ENCODE measurements at places on chromosomes 12 and 14.

DNA sequence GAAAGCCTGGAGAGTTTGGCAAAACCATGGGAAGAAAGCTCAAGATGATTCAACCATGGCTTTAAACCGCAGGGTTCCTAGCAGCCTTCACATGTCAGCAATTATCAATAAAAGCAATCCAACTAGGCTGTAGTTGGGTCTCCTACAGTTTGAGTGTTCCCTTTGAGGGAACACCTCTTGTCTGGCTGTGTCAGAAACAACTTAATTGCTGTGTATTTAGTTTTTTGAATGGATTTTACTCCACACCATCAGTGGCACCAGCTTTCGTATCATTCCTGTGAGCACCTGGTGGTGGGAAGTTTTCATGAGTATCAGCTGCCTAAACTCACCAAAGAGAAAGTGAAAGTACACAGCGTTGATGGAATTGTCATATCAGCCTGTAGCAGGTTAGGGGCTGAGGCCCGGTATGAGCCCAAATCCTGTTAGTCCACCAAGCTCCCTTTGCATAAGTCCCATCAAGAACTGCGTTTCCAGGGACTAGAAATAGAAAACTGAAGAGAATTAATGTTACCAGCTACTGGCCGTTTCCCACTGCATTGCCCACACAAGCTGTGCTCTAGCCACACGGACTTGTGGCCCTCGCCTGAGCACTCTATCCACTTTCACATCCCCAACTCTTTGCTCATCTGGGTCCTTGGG is 10.9 kb upstream of the IL26 start:
- no peak for DNase-seq

GRCh38 chr14:74605531-74606223 is 6.4 kb downstream of the LTBP2 start:
- no peak for DNase-seq

DNA sequence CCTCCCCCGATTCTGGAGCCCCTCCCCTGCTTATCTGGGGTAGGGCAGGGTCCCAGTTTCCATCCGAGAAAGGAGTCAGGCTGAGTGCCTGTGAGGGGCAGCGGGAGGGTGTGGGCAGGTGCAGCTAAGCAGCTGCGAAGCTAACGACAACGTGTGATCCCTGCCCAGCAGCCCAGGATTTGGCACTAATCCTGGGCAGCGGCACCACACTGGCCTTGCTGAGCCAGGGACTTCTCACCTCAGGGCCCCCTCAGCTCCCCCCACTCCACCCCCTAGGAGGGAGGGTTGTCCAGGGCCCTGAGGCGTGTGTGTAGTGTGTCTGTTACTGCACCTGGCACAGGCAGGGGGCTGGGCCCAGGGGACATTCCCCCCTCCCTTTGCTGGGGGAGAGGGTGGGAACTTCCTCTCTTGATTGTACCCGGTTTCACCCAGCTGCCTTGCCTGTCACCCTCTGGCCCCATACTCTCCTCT is 1.8 kb downstream of the SMIM41 start:
- no peak for DNase-seq

GRCh38 chr12:10614056-10614370 is 604 bp upstream of the MAGOHB start:
- no peak for DNase-seq

DNA sequence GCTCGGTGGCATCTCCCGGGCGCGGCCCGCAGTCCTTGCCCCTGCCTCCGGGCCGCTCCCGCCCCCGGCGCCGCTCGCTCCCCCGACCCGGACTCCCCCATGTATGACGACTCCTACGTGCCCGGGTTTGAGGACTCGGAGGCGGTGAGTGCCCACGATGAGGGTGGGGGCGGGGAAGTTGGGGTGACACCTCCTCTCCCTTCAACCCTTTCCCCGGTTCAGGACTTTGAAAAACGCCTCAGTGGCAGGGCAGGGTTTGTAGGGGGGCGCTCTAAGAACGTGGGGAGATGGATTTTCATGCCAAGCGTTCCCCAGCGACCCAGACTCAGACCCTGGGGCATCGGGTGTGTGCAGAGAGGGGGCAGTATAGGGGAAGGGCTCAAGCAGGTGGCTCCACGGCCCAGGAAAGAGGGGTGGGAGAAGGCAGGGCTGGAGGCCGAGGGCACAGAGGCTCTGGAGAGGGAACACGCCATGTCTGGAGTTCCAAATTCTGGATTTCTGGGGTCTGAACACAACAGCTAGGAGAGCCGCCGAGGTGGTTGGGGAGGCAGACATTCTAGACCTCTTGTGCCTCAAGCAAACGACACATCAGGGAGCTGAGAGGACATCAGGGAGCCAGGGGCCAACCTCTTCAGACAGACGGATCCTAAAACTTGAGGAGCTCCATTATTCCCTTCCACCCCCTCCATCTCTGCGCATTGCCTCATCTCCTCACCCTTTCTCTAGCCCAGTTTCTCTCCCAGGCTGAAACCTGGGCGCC is 715 bp downstream of the CACNB3 start:
- no peak for DNase-seq

DNA sequence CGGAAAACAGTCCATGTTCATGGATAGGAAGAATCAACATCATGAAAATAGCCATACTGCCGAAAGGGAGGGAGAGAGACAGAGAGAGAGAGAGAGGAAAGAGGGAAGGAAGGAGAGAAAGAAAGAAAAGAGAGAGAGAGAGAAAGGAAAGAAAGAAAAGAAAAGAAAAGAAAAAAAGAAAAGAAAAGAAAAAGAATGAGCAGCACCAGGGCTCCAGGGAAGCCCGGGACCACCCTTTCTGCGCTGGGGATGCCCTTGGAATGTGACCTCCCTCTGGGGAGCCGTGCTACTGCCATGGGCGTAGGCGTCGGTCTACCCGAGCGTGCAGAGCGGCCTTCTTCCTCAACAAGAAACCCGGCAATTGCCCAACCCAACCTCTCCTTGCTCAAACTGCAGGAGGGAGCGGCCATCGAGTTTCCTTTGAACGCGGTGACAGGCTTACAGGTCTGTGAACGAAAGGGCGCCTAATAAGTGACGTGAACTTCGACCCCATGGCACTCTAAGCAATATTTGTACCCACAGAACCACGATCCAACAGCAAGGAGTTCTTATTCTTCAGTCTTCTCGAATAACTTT is 16.9 kb downstream of the OR6S1 start:
- peak; percentile 80 for DNase-seq

DNA sequence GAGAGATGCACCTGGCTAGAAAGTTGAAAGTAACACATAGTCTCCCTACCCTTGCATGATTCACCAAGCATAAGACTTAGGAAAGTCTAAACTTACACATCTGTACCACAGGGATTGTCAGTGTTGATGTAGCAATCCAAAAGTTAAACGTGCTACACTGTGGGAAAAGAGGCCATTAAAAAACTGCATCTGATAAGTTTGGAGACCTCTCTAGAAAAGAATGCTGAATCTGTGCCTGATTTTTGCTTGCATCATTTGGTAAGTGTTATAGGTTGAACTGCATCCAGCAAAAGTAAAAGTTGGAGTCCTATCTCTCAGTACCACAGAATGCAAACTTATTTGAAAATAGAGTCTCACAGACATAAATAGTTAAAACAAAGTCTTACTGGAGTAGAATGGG is 126.6 kb downstream of the SLC6A15 start:
- DNase-seq = no peak

DNA sequence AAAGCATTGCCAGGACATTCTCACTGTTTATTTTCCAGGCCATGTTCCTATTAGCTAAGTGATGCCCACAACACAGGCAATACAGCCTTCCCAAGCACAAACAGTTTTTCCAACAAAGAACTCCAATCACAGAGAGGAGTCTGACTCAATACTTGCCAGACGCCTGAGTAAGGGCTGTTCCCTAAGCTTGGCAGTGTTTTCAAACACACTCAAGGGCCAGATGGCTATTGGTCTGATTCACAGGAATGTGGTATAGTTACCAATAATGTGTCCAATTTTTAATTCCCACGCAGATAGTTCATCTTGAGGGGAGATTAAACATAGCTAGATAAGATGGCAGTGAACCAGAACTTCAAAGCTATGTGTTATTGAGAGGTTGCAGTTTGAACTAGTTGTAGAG is 381.0 kb downstream of the SNAPC1 start:
- DNase-seq = no peak

DNA sequence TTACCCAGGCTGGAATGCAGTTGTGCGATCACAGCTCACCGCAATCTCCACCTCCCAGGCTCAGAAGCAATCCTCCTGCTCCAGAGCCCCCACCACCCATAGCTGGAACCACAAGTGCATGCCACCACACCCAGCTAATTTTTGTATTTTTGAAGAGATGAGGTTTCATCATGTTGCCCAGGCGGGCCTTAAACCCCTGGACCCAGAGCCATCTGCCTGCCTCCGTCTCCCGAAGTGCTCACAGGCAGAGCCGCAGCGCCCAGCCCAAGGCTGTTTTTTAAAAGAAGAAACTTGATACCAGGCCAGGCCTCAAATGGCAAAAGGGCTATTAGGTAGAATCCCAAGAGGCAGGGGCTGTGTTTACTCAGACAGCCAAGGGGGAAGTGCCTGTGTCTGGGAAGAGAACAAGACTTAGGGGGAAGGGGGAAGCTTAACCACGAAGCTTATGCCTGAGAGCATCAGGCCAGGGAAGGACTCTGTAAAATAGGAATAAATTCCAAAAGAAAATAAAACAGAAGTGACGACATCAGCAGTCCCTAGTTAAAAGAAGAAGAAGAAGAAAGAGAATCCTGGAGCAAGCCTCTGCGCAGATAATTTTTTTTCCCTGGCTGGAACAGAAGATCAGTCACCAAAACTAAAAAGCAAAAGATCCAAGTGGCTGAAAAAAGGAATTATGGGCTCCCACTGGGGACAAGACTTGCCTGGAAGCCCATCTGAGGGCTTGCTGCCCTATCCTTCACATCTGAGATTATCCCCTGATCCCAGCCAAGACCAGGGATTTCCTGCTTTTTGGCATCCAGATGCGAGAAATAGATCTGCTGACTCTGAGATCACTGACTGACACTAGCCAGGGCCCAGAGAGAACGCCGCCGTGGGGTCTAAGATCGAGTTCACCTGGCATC is 170.5 kb downstream of the NDUFA12 start:
- no peak for DNase-seq

DNA sequence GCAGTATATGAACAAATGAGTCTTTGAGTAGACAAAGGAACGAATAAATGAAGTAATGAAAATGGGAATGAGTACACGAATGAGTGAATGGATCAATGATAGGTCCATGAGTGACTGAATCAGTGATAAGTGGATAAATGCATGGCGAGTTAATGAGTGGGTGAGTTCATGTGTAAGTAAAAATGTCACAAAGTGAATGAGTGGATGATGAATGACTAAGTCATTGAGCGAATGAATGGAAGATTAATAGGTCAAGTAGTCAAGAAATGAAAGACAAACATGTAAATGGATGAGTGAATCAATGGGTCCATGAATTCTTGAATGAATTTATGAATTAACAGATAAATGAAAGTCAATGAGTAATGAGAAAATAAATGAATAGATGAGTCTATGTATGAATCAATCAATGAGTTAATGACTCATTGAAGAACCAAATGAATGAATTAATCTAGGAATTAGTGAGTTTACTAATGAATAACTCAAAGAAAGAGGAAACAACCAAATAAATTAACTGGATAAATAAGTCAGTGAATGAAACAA is 97.3 kb upstream of the RTL1 start:
- no peak for DNase-seq

GRCh38 chr14:100750762-100751699 is 24.3 kb downstream of the DLK1 start:
- no peak for DNase-seq

DNA sequence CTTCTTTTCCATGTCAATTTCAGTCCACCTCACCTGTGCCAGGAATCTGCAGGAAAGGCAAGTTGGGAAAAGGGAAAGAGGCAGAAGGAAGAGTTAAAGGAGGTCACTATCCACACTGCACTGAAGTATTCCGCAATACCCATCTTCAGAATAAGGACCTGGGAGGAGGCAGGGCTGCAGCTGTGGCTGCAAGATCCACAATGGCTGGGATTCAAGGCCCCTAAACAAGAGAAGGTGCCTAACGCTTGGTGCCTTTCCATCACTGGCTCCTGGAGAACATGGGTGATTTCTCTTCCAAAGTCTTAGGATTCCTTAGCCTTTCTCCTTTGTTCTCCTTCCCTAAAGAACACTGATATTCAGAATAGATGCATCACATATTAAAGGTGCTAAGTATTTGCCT is 204.0 kb downstream of the GRIN2B start:
- no peak for DNase-seq

- no peak for DNase-seq
Measured at GRCh38 chr12:77388445-77389265, 323.3 kb upstream of the E2F7 start.

DNA sequence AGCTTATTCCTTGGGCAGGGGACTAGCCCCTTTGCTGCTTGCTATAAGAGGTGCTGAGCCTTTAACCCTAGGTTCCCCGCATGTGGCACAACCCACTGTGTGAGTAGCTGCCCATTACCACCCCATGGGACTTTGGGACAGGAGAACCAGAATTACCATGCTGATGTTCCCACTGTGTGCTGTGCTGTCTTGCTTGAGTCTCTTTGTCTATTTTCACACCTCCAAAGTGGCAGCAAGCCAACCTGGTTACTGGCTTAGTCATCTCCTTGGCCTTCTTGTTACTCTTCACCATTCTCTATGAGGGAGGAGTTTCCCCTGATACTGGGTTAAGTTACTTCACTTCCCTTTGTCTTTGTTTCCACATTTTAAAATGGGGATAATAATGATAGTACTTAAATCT is 73.4 kb upstream of the ETV6 start:
- DNase-seq = no peak

DNA sequence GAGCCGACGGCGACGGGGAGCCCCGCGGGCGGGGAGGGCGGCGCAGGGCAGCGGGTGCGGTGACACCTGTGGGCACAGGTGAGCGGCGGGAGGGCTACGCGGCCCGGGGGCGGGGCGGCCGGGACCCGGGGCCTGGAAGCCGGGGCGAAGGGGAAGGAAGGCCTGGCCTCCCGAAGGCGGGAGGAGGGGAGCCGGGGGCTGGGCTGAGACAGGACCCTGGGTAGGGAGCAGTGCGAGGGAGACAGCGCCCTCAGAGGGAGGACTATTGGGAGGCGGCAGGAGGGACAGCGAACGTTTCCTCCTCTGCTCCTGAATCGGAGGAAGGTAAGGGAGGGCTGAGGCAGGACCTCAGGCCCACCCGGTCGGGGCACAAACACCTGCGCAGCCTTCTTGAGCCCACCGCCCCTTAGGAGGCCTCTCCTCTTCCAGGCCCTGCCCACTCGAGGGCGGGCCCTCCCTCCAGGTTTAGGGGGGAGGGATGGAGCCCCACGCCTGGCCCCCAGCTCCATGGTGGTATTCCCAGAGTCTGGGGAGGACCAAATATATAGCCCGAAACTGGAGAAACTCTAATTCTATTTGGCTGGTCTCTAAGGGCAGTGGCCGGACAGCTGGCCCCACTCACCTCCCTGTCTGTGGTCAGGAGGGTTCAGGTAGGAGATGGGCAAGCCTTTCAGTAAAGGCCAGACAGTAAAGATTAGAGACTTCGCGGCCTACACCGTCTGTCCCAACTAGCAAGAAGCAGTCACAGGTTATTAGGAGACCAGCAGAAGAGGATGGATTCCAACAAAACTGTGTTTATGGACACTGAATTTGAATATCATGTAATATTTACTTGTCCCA is 509 bp downstream of the PLEKHG6 start:
- DNase-seq = no peak

DNA sequence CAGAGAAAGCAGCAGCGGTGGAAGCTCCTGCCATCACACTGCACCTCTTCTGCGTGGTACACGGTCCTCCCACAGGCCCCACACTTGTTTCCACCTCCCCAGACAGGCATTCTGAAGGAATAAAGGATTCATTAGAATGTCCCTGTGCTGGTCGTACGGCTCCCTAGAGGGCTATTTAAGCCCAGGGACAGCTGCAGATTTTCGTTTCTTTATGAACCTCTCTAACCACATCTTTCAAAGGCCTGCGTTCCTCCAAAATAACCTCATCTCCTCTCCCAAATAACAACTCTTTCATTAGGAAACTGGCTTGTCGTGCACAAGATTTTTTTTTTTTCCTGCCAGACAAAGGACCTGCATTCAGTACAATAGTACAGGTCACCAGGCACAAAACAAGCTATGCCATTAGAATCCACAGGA is 12.7 kb downstream of the CSRP2 start:
- no peak for DNase-seq
